Osteocyte (in vitro differentiated cells): ENCODE measurements at places on chromosomes 4 and X.

DNA sequence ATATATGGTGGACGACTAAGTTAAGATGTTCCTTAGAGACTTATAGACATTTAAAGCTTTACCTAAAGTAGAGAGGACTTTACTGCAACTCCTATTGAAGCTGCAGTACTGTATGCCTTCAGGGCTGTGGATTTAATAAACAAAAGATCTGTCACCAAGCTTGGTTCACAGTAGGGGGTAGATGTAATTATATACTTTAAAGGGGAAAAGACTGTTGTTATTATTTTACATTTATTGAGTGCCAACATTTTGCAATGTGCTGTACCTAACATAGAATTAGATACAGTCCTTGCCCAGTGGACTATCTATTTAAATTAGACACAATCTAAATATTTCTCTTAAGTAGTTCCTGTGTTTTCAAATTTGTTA is 67.2 kb downstream of the SLIT2 start:
- H3K4me3 ChIP-seq = no peak overlapping the region
- DNase-seq = no peak
- no peaks in the 10 kb centered on the region for H3K36me3 ChIP-seq
- H3K4me1 ChIP-seq = peaks cover 43% of the 10 kb centered on the region
- no peaks in the 10 kb centered on the region for H3K27me3 ChIP-seq

GRCh38 chr4:82898322-82899243 is 2.0 kb upstream of the THAP9 start:
- no peaks in the 10 kb centered on the region for H3K27me3 ChIP-seq
- no peak overlapping the region for H3K4me3 ChIP-seq
- H3K4me1 ChIP-seq = peaks cover 35% of the 10 kb centered on the region
- peaks cover 21% of the 10 kb centered on the region for H3K36me3 ChIP-seq
- H3K27ac ChIP-seq = no peak overlapping the region
- no peak for DNase-seq

- H3K4me3 ChIP-seq = peak overlapping the region; percentile 72
- peaks cover 15% of the 10 kb centered on the region for H3K4me1 ChIP-seq
- no peaks in the 10 kb centered on the region for H3K36me3 ChIP-seq
- H3K27ac ChIP-seq = peak overlapping the region; percentile 81
- no peak for DNase-seq
- no peaks in the 10 kb centered on the region for H3K27me3 ChIP-seq
Measured at GRCh38 chr4:112889619-112890527, 159.6 kb upstream of the ANK2 start.

GRCh38 chr4:82423245-82424054 is 6.8 kb downstream of the HNRNPDL start:
- H3K4me1 ChIP-seq = peaks cover 35% of the 10 kb centered on the region
- no peak for DNase-seq
- H3K36me3 ChIP-seq = peaks cover 59% of the 10 kb centered on the region
- H3K27me3 ChIP-seq = no peaks in the 10 kb centered on the region
- no peak overlapping the region for H3K27ac ChIP-seq

DNA sequence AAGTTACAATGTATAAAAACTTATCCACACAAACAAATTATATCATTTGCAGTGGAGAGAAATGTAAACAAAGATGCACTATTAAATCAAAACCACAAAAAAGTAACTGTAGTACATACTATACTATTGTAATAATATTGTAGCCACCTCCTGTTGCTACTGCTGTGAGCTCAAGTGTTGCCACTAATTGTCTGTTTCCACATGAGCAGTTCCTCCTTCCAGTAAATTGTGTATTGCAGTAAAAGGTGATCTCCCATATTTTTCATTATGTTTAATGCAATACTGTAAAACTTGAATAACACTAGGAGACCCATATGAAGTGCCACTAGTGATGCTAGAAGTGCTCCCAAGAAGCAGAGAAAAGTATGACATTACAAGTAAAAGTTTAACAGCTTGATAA is 11.7 kb downstream of the LIN54 start:
- H3K4me3 ChIP-seq = no peak overlapping the region
- no peaks in the 10 kb centered on the region for H3K36me3 ChIP-seq
- DNase-seq = no peak
- no peaks in the 10 kb centered on the region for H3K27me3 ChIP-seq

DNA sequence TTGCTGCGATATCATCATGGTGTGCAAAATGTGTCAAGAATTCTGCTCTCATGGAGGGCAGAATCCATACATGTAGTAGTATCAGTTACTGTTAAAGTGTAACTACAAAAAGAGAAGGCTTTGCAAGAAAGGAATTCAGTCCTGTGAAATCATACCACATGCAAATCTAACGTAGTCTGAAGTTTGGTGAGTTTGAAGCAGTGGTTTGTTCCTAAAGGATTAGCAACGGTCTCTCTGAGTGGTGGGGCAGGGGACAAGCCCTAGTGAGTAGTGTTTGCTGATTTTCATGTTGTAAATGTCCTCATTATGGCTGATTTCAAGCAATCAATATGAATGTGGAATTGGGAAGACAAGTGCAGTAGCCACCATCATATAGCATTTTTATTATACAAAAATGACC is 47.1 kb upstream of the CLNK start:
- DNase-seq = no peak
- no peak overlapping the region for H3K27ac ChIP-seq
- H3K4me3 ChIP-seq = no peak overlapping the region
- H3K4me1 ChIP-seq = peaks cover 6% of the 10 kb centered on the region
- peaks cover 10% of the 10 kb centered on the region for H3K27me3 ChIP-seq
